GM12878 (cell line): ENCODE measurements at places on chromosomes 2 and 18.

GRCh38 chr2:210445116-210445707, 31.3 kb downstream of the LANCL1 start:
- no peak for DNase-seq

DNA sequence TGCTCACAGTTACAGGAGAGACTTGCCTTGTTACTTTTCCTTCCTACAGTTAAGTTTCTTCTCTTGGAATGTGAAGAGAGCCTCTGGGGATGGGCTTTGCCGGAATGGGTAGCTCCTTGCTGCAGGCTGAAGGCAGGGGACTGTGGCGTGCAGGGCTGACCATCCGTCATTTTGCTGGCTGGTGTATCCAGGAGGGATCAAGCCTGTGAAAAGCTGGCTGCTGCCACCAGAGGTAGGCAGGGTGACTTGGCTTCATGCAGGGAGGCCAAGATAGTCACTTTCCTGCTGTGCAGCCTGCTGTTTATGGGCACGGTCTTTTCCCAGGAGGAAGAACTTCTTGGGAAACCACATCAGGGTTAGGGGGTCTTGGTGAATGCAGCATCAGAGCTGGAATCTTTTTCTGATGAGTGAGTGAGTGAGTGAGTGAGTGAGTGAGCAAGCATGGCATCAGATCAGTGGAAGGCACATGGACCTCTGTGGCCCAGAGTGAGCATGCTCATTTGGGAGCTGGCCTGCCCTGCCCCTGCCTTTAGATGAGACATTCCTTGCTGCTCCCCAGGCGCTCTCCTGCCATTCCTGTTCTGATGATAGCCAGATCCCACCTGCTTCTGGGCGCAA, 33.0 kb downstream of the FHOD3 start:
- DNase-seq, result no peak

GRCh38 chr2:136395582-136395981, 277.6 kb upstream of the CXCR4 start:
- no peak for DNase-seq

DNA sequence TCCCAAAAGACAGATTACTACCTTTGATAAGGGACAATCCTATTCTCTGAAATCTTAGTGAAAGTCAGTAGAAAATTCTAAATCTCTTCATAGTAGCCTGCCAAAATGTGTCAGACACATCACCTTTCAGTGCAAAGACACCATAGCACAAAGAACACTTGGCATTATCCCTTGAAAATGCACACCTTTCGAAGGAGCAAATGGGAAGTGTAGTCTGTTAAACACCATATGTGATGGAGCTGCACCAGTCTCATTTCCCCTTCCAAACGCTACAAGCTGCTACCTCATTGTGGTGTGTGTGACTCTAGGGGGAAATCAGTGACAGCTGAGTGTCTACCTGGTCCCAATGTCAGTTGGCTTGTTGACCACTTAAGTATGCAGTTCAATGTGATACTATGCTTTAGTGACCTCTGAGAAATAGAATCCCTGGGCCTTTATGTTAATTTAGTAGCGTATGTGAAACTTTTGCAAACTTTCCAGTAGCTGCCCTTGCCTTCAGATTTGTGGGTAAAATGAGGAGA, 551.7 kb downstream of the ARHGAP15 start:
- DNase-seq, result no peak

GRCh38 chr2:109563288-109563687, 50.5 kb downstream of the SEPTIN10 start:
- DNase-seq, result no peak

DNA sequence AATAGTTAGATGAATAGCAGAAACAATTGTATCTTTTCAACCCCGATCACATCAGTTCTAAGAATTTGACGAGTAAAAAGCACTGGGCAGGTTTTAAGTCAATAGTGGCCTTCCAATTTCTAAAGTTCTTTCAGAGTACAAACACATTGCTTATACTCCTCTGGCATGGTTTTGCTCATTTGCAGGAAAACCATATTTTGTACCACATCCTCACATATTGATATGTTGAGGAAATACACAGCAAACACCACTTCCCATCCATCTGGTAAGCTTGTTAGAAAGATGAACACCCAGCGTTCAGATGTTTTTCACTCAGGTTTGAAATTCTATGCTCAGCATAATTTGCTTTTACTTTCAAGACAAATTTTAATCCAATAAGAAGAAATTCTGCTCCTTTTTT, 344.6 kb upstream of the ACVR2A start:
- DNase-seq, result no peak

DNA sequence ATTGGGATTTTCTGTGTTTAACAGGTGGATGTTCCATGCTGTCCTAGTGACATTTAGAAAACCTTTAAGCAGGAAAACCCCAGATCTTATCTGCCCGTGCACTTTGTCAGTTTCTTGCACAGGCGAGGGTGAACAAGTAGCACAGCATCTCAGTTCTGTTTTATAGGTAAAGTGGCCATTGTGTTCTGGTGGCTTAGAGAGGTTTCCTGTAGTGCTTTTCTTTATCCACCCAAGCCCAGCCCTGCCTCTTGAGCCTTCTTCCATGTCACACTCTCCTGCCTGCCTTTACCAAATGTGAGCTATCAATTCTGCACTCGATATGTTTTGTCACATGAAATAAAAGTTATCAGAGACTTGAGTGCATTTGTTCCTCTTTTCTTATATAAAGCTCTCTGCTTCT, 135.3 kb upstream of the NOSTRIN start:
- DNase-seq, result no peak
